ENCODE measurements at places on chromosomes 16 and 17. TPM values are rescaled to one million over a fixed set of nuclear protein-coding genes. Genes with fewer than 3 reads are reported as not detected.

Gene HEATR9
- not detected for total RNA-seq

Gene ADAD2
- not detected for total RNA-seq

Gene PYY
- total RNA-seq = not detected

Gene HS3ST4
- not detected for total RNA-seq

Gene ETV4
- 4.2 TPM for total RNA-seq

Gene MT1M
- total RNA-seq = 0.22 TPM

- no peak for DNase-seq
Observed at GRCh38 chr16:57089406-57089805, 3.0 kb upstream of the CPNE2 start.

GRCh38 chr16:68948230-68948910 lies 105.0 kb downstream of the TANGO6 start:
- DNase-seq = peak; percentile 20

DNA sequence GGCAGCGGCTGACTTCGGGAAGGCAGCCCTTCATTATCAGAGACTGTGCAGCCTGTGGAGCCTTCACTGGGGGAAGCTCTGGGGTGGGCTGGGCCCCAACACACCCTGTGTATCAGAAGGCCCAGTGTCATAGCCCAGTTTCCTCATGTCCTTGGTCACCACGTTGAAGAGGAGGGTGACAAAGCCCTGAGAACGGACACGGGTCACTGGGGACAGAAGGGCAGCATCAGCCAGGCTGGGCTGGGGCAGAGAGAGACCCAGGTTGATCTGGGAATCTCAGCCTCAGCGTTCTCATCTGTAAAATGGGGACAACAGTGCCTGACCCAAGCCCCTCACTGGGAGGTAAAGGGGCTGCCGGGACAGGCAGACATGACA lies 19.3 kb downstream of the B9D1 start:
- no peak for DNase-seq

- no peak for DNase-seq
Observed at GRCh38 chr17:49401971-49402611, 12.6 kb downstream of the PHB1 start.

DNA sequence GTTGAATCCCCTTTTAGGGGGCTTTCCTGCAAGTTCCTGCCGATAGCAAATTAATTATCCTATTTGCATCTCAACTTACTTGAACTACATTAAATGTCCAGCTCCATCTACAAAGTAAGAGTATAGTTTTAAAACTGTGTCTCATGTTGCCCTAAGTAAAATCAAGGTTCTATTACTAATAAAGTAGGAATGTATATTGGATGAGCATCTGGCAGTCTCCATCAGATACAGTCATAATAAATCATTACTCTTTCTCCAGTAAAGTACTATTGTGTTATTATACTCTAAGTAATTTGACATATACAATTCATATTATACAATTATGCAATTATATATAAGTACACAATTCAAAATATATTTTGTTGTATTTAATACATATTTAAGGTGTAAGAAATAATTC lies 249.3 kb downstream of the CEP112 start:
- DNase-seq = peak; percentile 13

DNA sequence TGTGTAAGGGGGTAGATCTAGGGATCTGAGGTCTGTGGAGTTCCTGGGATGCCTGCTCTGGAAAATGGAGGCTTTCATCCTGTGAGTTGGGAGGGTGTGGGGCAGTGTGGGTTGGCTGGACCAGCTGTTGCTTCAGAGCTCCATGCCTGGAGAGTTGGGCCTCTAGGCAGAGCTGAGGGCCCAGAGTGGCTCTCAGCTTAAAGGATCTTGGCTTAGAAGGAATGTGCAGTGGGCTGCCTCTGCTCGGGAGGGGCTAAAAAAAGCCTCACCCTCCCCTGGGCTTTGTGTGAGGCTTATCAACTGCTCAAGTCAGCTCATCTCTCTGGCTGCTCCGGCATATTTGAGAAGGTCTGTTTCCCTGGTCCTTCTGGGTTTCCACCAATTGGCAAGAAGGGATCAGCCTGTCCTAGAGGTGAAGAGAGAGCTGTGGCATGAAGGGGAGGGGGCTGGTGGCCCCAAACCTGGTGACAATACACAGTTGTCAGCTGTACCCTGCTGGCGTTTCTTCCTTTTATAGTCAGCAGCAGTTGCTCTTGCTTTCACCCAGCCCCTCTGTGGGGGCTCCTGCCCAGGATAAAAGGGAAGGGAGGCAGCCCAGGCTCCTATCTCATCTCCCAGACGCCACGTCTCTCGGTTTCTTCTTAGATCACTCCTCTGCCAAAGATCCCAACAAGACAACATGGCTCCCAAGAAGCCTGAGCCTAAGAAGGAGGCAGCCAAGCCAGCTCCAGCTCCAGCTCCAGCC lies at the start of gene MYL4:
Gene MYL4 (plus strand): TSS at position 605 of the 745 bp plus-strand sequence. CDS start 75 bp downstream, at position 680.
- no peak for DNase-seq

DNA sequence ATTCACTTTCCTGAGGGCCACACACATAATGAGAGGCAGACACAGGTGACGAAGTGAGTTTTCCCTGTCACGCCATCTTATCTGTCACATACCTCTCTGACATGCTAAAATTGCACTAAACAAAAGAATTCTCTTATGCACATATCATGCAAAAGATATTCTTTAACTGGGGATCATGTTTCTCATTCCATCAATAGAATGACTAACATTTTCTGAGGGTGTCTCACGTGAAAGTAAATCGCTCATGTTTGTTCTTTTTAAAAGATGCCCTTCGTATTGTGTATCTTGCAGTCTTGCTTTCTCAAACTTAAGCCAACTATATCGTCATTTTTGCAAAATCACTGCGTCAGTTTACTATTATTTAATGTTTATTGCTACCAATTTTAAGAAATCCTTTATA lies 306.4 kb downstream of the WWOX start:
- DNase-seq = no peak

GRCh38 chr16:57826706-57827625 lies 24.7 kb upstream of the KIFC3 start:
- no peak for DNase-seq

DNA sequence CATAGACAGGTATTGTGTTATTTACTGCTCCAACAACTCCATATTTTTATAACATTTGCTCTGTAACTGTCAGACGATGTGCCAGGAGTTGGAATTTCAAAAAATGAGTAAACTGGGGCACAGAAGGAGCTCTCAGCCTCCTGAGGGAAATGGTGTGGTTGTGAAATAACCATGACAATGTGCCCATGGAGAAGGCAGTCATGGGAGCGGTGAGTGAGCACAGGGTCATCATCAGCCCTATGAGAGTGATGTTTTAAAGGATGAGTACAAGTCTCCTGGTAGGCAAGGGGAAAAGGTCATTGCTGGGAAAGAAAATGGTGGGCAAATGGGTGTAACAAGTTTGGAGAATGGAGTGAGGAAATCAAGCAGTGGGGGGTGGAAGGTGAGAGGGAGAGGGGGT lies 115.0 kb upstream of the SEC14L1 start:
- no peak for DNase-seq

Measured in M059J (cell line).